ENCODE measurements at places on chromosomes 11 and 22. TPM values are rescaled to one million over a fixed set of nuclear protein-coding genes. Genes with fewer than 3 reads are reported as not detected.
A peak's percentile ranks its signal among the peaks of the same experiment; 100 is the strongest.

GRCh38 chr22:27624042-27624441 lies 177.5 kb downstream of the MN1 start:
- H3K4me3 ChIP-seq = no peak overlapping the region
- no peaks in the 10 kb centered on the region for H3K36me3 ChIP-seq
- no peaks in the 10 kb centered on the region for H3K27me3 ChIP-seq
- H3K4me1 ChIP-seq = no peaks in the 10 kb centered on the region
- no peak for DNase-seq

- no peaks in the 10 kb centered on the region for H3K4me1 ChIP-seq
- DNase-seq = no peak
- H3K27me3 ChIP-seq = no peaks in the 10 kb centered on the region
Observed at GRCh38 chr22:47208630-47209029, 446.2 kb downstream of the TBC1D22A start.

DNA sequence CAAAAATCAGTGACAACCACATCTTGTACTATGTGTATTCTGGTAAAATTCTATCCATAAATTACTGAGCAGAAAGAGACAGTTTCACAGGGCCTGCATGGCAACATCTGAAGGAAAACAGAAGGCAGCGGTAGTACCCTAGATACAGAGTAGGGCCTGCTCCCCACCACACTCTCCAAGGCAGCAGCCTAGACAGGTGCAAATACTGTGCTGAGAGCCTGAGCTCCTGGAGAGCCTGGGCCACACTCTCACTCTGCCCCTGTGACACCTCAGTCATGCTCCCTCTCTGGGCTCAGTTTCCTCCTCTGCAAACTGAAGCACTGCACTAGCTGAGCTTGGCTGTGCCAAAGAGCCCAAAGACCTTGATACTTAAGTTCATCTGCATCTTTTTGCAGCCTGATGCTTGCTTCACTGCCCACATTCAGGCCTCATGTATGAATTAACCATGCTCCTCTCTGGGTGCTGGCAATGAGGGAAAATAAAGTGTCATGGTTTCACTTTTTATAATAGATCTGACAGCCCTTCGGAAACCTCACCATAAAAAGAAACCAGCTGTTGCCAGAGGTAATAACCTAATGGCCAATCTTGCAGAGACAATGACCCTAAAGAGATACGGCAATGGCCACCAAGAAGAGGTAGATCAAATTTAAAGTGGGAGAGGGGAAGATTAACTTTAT lies 104.7 kb downstream of the PLEKHA7 start:
- H3K27ac ChIP-seq = no peak overlapping the region
- DNase-seq = no peak
- no peaks in the 10 kb centered on the region for H3K4me1 ChIP-seq
- H3K4me3 ChIP-seq = no peak overlapping the region

- no peak for DNase-seq
- H3K36me3 ChIP-seq = no peaks in the 10 kb centered on the region
- H3K27ac ChIP-seq = no peak overlapping the region
- H3K4me1 ChIP-seq = no peaks in the 10 kb centered on the region
- H3K4me3 ChIP-seq = no peak overlapping the region
Observed at GRCh38 chr22:27636716-27637508, 164.6 kb downstream of the MN1 start.

DNA sequence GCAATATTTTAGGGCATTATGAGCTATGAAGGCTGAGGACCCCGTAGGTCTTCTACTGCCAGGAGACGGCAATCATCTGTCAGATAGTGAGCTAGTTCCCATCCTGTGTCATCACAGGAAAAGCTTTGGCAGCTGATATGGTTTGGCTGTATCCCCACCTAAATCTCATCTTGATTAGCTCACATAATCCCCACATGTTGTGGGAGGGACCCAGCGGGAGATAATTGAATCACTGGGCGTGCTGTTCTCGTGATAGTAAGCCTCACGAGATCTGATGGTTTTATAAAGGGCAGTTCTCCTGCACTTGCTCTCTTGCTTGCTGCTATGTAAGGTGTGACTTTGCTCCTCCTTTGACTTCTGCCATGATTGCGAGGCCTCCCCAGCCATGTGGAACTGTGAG lies 18.1 kb downstream of the CSRP3 start:
- H3K4me1 ChIP-seq = no peaks in the 10 kb centered on the region
- H3K36me3 ChIP-seq = no peaks in the 10 kb centered on the region
- DNase-seq = no peak
- no peaks in the 10 kb centered on the region for H3K27me3 ChIP-seq
- no peak overlapping the region for H3K4me3 ChIP-seq

DNA sequence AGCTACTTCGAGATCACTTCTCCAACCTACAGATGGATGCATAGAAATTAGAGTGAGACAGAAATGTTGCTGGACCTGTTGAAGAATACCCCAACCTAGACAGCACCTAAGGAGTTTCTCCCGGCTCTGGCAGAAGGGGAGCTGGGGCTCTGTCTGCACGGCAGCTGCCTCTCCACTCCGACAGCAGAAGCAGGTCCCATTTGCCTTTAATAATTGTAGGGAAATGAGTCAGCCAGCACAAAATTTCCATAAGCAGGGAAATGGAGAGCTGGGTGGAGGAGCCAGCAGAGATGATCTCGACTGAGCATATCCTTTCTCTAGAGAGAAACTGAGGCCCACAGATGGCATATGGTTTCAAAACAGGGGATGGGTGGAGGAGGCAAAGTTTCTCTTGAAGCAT lies 80.1 kb downstream of the EFCAB6 start:
- H3K4me3 ChIP-seq = no peak overlapping the region
- DNase-seq = no peak
- no peak overlapping the region for H3K27ac ChIP-seq
- H3K27me3 ChIP-seq = no peaks in the 10 kb centered on the region
- H3K4me1 ChIP-seq = no peaks in the 10 kb centered on the region

- no peak for DNase-seq
- H3K36me3 ChIP-seq = peaks cover 86% of the 10 kb centered on the region
Observed at GRCh38 chr11:129871914-129872313, 23.5 kb downstream of the NFRKB start.

- H3K4me1 ChIP-seq = peaks cover 100% of the 10 kb centered on the region
- H3K4me3 ChIP-seq = no peak overlapping the region
- no peaks in the 10 kb centered on the region for H3K27me3 ChIP-seq
- peaks cover 17% of the 10 kb centered on the region for H3K36me3 ChIP-seq
- DNase-seq = peak; percentile 68
Observed at GRCh38 chr11:67273260-67273990, 7.2 kb downstream of the GRK2 start.

- no peak overlapping the region for H3K4me3 ChIP-seq
- peaks cover 23% of the 10 kb centered on the region for H3K4me1 ChIP-seq
- no peaks in the 10 kb centered on the region for H3K36me3 ChIP-seq
- H3K27me3 ChIP-seq = no peaks in the 10 kb centered on the region
- no peak overlapping the region for H3K27ac ChIP-seq
- DNase-seq = peak; percentile 22
Observed at GRCh38 chr11:43738600-43739409, 58.3 kb downstream of the HSD17B12 start.

GRCh38 chr11:14380125-14380936 lies 21.3 kb upstream of the RRAS2 start:
- H3K27ac ChIP-seq = peak overlapping the region; percentile 72
- H3K27me3 ChIP-seq = no peaks in the 10 kb centered on the region
- no peaks in the 10 kb centered on the region for H3K36me3 ChIP-seq
- DNase-seq = no peak
- H3K4me3 ChIP-seq = peak overlapping the region; percentile 55

DNA sequence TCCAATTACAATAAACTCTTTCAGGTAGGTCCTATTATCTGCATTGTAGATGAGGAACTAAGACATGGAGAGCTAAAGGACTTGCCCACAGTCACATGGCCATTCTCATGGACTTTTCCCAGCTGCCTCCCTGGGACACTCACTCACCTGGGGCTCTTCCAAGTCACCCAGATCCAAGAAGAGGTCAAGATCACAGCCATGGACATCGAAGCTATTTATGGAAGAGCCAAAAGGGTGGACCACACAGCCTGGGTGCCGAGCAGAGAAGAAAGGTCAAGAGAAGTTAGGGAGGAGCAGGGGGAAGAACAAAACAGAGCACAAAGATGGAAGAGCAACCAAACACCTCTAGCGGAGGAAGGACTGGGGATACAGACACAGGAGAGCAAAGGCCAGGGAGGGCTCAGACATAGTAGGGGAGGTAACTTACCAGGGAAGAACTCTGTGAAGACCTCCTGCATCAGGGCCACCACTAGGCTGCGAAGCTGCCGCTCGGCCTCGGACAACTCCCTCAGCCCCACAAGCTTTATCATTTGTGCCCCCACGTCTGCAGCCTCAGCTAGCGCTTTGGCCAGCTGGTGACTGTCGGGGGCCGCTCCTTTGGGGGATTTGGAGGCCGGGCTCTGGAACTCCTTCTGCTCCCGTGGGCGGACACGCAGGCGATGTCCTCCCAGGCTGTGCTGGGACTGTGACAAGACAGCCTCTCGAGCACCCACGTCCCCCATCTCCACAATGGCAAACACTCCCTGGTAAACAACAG lies 7.4 kb upstream of the EEF1G start:
- H3K27me3 ChIP-seq = no peaks in the 10 kb centered on the region
- no peak overlapping the region for H3K4me3 ChIP-seq
- H3K27ac ChIP-seq = no peak overlapping the region

GRCh38 chr22:20206709-20207215 lies 55.9 kb upstream of the CCDC188 start:
- no peaks in the 10 kb centered on the region for H3K27me3 ChIP-seq
- no peaks in the 10 kb centered on the region for H3K36me3 ChIP-seq
- H3K4me3 ChIP-seq = peak overlapping the region; percentile 12
- peak overlapping the region; percentile 92 for H3K27ac ChIP-seq
- peak; percentile 74 for DNase-seq
- H3K4me1 ChIP-seq = peaks cover 56% of the 10 kb centered on the region

GRCh38 chr22:49334976-49335375 lies 492.7 kb downstream of the BRD1 start:
- DNase-seq = no peak
- H3K4me3 ChIP-seq = no peak overlapping the region
- H3K27ac ChIP-seq = no peak overlapping the region
- H3K27me3 ChIP-seq = no peaks in the 10 kb centered on the region

GRCh38 chr11:31815711-31816467 lies 4.8 kb upstream of the PAX6 start:
- peak overlapping the region; percentile 28 for H3K4me3 ChIP-seq
- H3K27me3 ChIP-seq = peaks cover 2% of the 10 kb centered on the region
- no peak for DNase-seq

- H3K36me3 ChIP-seq = peaks cover 3% of the 10 kb centered on the region
- no peak for DNase-seq
- H3K4me1 ChIP-seq = no peaks in the 10 kb centered on the region
- H3K4me3 ChIP-seq = no peak overlapping the region
Observed at GRCh38 chr11:61453695-61454094, 23.8 kb downstream of the SDHAF2 start.

DNA sequence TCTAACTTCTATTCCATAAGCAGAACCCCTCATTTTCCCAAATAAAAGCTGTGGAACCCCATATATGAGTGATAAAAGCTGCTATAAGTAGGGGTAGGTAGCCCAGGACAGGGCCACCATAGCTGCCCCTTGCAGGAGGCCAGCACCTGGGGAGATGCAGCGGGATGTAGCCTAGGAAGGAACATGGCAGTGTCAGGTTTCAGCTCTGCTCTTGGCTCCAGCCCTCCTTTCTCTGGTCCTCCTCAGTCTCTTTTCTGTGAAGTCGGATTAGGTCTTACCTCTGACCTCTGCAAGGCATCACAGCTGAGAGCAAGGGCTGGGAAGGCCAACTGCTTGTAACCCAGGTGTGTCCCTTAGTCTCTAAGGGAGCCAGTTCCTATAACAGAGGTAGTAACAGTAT lies 135.6 kb downstream of the NAV2 start:
- no peaks in the 10 kb centered on the region for H3K27me3 ChIP-seq
- no peaks in the 10 kb centered on the region for H3K36me3 ChIP-seq
- no peak overlapping the region for H3K4me3 ChIP-seq
- no peaks in the 10 kb centered on the region for H3K4me1 ChIP-seq
- DNase-seq = no peak

DNA sequence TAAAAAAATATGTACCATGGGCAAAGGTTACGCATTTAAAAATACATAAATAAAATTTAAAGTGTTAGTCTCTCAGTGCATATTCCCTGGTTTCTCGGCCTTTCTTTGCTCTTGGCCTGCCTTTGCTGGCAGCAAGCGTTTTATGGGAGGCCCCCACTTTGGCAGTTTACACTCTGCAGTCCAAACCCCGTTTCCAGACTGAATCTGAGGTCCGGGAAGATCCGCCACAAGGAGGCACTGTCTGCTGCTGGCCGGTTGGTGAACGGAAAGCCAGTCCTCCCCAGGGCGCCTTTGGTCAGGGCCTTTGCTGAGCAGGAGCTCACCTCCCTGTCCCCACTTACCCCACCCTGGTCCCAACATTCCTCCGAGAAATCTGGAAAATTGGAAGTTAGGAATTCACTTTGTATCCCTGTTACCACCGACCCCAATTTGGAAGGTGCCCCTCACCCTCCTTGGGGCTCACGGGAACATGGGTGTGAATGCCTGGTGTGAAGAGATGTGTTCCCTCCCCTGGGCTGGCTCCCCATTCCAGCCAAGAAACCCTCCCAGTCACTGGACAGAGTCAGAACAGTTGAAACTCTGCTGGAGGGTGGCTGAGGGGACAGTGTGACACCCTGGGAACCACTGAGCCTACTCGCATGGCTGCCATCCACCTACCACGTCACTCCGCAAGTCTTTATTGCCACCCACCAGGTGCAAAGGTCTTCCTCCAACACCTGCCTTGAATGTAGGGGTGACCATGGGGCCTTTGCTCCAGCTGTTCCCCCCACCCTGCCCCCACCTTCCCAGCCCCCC lies 9.4 kb upstream of the SF1 start:
- H3K27ac ChIP-seq = no peak overlapping the region
- no peak overlapping the region for H3K4me3 ChIP-seq

DNA sequence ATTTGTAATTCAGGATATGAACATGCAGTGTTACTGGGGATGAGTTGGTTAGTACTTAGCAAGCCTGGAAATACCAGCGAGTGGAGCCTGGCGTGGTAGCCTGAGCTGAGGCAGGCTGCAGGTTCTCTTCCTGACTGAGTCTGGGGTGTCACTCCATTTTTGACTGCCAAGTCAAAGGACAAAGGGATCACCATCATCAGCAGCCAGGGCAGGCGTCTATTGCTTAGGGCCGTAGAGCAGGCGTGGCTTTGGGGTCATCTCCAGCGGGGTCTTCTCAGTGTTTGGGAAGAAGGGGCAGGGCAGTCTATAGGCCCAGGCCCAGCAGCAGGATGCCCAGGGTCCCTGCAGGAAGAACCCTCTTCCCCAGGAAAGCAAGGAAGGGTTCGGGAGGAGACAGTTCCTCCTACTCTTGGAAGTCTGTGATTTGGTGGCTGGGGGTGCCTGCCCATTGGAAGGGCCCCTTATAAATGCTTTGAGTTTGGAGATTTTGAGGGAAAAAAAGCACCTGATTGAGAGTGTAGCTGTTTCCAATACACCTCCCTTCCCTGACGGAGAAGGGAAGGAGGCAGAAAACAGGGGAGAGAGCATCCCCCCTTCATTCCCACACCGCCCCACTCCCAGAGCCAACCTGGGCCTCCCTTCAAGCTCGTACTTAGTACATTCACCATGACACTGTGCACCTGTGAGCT lies 51.5 kb upstream of the SPATA19 start:
- no peaks in the 10 kb centered on the region for H3K36me3 ChIP-seq
- H3K4me1 ChIP-seq = no peaks in the 10 kb centered on the region
- DNase-seq = no peak
- H3K27me3 ChIP-seq = no peaks in the 10 kb centered on the region

TMEM86A gene
- total RNA-seq = 13.6 TPM

KRTAP5-9 gene
- total RNA-seq = not detected

PRMT3 gene
- 13.5 TPM for total RNA-seq

SMIM35 gene
- total RNA-seq = not detected

LRRC55 gene
- not detected for total RNA-seq

CBLIF gene
- not detected for total RNA-seq

CPT1B gene
- 16.8 TPM for total RNA-seq

PRRG4 gene
- total RNA-seq = 5.2 TPM

TIGD3 gene
- 0.15 TPM for total RNA-seq

PDGFB gene
- 15.4 TPM for total RNA-seq

IL18 gene
- total RNA-seq = 40.7 TPM

WNT11 gene
- total RNA-seq = 9.4 TPM

SUSD2 gene
- total RNA-seq = 491 TPM

OR5AS1 gene
- total RNA-seq = not detected

PGAP2 gene
- total RNA-seq = 24.3 TPM

All from upper lobe of left lung (tissue), 6 donors.